ENCODE measurements at places on chromosomes 5 and 9.

DNA sequence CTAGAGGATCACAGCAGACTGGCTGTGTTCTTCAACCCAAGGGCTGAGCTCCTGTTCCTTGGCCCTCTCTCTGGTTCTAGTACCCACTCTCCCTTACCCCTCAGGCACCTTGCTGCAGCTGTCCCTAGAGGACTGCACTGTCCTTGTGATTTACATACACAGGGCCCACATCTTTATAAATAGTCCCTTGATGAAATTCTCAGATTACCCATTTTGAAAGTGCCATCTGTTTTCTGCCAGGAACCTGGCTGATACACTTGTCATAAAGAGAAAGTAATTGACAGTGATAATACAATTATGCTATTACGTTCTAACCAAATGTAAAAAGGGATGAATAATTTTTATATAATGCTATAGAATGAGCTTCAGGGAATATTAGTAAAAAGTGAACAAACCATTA is 16.5 kb upstream of the SPARC start:
- DNase-seq = no peak

DNA sequence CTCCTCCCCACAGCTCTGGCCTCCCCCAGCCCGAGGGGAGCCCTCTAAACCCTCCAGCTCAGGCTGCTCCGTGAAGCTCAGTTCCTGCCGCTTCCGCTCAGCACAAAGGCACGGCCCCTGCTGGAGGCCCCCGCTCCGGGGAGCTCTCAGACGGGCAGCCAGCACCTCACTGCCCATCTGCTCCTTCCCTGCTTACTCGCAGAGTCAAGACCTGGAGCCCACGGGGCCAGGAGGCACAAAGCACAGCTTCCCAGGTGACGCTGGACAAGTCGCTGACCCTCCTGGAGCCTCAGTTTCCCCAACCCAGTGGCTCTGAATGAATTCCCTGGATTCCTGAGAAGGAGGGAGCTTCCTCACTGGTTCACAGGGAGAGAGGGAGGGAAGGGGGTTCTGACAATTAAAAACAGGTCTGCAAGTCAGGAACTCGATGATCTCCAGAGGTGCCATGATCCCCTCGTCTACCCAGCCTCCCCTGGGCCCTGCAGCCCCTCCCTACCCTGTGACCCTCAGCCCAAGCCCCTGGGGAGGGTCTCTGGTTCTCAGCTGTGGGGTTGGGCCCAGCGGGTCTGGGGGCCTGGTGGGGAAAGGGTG is 36.2 kb downstream of the VAV2 start:
- DNase-seq = no peak

- no peak for DNase-seq
These were observed 32.8 kb upstream of the PLIN2 start for GRCh38 chr9:19160085-19160484.

- DNase-seq = no peak
These were observed 1.7 kb upstream of the CNTRL start for GRCh38 chr9:121073038-121073437.

GRCh38 chr5:17275289-17276158 is 58.1 kb downstream of the BASP1 start:
- DNase-seq = no peak

DNA sequence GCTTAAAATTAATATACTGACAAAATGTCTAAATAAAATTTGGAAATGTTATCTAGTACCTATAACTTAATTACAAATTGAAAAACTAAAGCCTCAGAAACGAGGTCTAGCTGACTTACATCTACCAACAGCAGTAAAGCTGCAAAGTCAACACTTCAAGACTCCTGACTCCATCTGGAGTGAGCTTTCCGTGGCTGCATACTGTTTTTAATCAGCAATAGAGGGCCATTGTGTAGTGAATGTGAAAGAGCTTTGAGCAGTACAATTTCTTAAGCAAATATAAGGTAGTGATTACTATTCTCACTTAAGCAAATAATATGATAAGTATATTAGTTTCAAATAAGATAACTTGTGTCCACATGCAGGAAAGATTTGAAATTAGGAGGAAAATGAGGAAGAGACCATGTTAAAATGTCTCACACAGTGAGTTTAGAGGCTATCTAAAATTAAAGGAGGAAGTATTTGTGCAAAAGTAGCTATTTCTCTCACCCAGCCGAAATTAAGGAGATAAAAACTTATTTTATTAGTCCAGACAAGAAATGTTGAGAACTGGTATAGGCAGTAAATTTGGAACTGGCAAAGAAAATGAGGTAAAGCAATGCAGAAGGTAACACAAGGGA is 6.4 kb downstream of the SPINK6 start:
- DNase-seq = no peak

DNA sequence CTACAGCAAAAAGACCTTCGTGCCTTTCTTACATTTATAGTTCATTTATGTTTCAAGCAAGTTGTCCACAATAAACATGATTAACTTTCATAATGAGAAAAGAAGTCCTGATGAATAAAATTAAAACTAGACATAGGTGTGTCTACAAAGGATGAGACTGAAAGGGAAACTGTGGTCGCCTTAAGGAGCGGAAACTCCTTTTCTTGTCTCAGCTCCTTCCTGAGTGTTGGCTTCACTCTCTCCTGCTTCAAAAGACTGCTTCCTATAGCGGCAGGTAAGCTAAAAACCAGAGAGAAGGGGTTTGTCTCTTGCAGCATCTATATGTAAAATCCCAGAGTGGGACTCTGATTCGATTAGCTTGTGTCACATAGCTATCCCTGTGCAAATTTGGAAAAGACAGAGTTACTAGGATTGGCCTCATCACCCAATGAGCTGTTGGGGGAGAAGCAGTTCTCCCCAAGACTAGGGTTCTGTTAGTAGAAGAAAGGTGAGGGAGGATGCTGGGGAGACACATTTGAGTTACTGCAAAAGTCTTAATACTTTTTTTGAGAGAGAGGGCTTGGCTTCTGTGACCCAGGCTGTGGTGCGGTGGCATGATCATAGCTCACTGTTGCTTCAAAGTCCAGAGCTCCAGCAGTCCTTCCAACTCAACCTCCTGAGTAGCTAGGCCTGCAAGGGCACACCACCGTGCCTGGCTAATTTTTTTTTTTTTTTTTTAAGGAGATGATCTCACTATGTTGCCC is 16.8 kb upstream of the CTSL start:
- DNase-seq = no peak

DNA sequence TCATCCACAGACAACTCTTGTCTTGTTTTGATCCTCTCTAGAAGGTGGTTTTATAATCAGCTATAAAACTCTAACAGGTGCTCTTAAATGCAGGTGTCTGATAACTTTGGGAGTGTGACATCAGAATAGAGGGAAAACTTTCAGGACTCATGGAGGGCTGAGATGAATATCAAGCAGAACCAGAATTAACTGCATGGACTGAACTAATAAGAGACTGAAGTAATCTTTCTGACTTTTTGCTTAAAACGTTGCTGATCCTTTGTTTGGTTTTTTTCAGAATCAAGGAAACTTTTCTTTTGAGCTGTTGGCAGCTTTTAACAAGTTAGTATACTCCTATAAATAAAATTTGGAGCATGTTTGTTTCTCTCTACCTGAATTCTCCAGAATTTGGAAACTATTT is 2.3 kb upstream of the OR2V2 start:
- DNase-seq = no peak

DNA sequence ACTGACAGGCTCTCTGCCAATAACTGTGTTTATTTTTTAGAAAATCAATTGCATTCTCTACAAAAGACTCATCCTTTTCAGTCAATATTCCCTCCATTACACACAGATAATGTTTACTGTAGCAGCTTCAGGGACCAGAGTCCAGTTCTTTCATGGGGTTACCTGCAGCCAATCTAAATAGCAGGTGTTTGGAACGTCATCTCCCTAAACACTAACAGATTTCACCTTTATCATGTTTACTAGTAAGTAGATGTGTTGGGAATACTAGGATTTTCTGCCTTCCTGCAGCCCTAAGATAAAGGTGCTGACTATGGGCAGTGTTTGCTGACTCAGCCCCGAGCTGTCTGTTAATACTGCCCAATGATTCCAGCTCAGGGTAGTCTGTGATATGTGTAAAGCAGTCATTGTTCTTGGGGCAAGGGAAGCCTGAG is 447.0 kb downstream of the KIF4B start:
- DNase-seq = no peak

DNA sequence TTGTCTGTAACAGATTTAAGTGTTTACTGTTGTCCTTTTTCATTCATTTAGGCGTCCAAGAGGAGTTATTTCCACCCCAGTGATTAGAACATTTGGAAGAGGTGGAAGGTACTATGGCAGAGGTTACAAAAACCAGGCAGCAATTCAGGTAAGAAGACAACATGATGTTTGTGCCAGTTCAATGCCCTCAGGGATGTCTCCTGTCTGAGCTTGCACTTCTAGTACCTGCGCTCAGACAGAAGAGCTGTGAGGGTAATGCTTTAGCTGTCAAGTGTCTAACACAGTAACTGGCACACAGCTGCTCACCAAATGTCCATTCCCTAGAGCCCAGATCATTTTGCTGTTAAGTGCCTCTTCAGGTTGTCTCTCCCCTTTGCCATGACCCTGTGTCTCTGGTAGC is 14.2 kb upstream of the PHF2 start:
- DNase-seq = no peak

GRCh38 chr9:126057121-126057825 is 269.4 kb upstream of the MVB12B start:
- DNase-seq = no peak

- peak; percentile 9 for DNase-seq
These were observed 14.2 kb upstream of the FRRS1L start for GRCh38 chr9:109181284-109181683.

- DNase-seq = no peak
These were observed 4.7 kb downstream of the MRPL36 start for GRCh38 chr5:1794901-1795290.

GRCh38 chr5:58011301-58011700 is 448.6 kb downstream of the PLK2 start:
- DNase-seq = no peak

DNA sequence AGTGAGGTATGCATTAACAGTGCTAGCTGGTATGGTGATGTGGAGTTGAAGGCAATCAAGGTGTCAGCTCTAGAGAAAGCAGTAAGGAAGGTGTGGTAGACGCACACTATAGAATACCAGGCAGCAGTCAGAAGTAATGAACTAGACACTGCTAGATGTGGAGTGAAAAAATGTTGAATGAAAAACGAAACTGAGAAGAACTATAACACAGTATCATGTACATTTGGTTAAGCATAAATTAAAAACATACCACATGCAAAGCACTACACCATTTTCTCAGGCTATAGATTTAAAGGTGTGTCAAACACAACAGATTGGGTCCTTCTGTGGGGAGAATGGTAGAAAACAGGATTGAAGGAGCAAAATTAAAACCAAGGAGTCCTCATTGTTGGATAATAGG is 15.4 kb downstream of the ZNF622 start:
- no peak for DNase-seq

- no peak for DNase-seq
These were observed 23.6 kb downstream of the ARPC5L start for GRCh38 chr9:124885551-124885950.

Data from activated CD4-positive, alpha-beta T cell treated with anti-CD3 and anti-CD28 coated beads for 4 hours (primary cell).